GM23338 (cell line): ENCODE measurements at places on chromosomes 11 and 22.

DNA sequence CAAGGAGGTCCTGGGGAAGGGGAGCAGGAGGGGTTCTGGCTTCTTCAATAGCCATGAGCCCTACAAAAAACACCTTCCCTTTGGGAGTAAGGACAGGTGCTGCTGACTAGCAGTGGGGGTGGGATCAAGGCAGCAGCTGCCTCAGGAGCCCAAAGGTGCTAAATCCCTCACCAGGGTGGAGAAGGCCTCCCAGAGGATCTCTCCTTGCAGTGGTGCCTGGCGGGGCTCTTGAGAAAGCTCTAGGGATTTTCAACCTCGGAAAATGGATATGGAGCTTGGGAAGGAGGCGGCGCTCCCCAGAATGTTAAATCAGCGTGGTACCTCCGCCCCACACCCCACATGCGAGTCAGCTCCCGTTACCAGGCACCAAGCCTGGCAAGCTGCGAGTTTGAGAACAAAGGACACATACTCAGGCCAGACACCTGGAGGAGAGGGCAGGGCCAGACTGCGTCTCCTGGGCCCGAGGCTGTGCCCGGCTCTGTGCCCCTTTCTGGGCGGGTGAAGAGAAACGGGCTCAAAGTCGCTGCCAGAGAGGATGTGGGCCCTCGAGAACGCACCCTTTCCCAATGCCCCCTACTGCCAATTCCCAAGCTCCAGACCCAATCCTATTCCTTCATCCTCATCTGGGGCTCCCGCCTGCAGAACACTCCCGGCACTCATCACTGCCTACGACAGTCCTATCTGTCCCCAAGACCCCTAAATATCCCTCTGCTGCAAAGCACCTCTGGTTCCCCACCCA lies 139.0 kb downstream of the BRD1 start:
- DNase-seq: no peak

DNA sequence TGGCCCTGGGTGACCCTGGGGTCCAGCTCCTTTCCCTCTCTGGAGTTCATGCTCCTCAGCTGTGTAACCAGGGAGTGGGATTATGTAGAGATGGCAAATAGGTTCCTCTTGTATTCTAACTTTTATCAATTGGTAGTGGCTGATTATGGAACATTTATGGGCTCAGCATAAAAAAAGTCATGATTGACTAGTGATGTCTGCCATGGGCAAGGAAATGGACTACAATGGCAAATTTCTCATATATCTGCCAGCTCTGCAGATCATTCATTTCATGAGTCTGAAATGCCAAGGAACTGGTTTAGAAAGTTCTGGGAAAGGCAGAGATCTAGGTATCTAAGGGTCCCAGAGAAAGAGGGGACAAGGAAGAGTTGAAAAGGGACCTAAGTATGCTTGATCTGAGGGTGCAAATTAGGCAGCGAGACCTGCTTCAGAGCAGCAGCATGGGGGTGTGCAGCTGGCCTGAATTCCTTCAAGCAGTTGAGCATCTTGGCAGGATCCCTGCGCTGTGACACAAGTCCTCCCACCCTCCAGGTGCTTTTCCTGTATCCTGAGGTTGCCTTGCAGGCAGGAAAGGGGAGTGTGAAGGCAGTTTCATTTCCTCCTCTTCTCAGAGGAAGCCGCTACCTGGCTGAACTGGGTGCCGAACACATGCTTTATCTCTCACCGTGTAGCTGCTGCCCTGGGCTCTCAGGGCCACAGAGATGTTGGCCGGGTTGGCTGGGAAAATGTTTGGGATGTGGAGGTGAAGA lies 10.4 kb downstream of the SLC15A3 start:
- DNase-seq: no peak

DNA sequence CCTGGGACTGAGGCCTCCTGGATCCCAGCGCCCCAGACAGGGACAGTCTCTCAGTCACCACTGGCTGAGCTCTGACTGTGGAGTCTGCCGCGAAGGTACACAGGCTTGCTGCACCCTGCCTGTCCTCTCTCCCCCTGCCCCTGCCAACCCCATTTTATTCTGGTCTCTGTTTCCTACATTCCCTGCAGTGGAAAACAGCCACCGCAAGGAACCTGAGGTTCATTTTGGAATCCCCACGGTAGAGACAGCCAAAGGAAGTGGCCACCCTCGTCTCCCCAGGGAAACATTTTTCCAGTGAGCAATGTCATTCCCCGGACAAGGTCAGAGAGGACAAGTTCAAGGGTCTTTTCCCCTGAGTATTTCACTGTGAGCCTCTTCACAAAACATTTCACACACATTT lies 56.6 kb downstream of the FBXO7 start:
- DNase-seq: no peak

- DNase-seq: no peak
These were observed 2.2 kb downstream of the LMF2 start for GRCh38 chr22:50505276-50505775.

DNA sequence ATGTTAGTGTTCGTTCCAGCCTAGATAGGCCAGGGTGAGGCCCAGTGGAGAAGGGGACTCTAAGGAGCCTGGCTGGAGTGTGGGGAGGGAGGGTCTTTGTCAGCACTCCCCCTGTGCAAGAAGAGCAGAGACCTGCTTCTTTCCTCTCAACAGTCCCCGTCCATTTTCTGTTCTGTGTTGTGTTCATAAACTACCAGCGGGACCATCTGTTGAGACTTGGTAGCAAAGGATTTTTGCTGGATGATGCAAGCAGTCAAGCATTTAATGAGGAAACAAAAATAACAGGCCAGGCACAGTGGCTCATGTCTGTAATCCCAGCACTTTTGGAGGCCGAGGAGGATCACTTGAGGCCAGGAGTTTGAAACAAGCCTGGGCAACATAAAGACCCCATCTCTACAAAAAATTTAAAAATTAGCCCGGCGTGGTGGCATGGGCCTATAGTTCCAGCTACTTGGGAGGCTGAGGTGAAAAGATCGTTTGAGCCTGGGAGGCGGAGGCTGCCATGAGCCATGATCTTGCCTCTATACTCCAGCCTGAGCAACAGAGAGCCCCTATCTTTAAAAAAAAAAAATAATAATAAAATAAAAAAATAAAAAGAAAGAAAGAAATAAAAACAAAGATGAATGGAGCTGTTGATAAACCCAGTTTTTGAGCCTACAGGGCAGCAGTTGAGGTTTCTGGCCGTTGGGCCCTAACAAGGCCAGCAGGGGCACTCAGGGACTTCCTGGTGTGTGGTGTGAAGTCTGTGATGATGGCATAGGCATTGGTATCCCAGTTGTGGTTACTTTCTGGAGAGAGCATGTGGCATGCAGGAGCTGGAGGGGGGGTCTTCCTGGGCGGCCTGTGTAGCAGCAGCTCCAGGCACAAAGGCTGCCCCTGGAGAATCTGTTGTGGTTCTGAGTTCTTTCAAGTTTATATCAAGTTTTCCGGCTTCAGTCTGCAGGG lies 1.7 kb upstream of the TXNRD2 start:
- peak; percentile 49 for DNase-seq

- DNase-seq: no peak
These were observed 12.0 kb upstream of the NXPE1 start for GRCh38 chr11:114571712-114572111.

DNA sequence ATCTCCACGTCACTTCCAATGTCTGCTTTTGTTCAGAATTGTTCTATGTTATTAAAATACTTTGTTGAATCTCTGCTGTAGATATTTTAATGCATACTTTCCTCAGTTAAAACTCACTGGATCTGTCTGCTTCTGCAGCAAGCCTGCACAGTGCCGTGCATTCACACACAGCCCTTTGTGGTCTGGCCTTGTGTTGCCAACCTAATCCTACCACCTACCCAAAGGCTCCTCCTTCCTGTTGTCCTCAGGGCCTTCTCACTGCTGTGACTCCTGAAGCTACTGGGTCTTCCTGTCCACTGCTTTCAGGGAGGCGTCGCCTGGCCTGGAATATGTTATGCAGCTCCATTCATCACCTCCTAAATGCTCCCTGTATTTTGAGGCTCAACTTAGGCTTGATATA lies 67.0 kb downstream of the PPP6R3 start:
- DNase-seq: no peak

GRCh38 chr11:12235947-12236743 lies 125.8 kb downstream of the MICAL2 start:
- peak; percentile 73 for DNase-seq

- DNase-seq: no peak
These were observed 33.5 kb downstream of the THAP12 start for GRCh38 chr11:76347466-76347865.

DNA sequence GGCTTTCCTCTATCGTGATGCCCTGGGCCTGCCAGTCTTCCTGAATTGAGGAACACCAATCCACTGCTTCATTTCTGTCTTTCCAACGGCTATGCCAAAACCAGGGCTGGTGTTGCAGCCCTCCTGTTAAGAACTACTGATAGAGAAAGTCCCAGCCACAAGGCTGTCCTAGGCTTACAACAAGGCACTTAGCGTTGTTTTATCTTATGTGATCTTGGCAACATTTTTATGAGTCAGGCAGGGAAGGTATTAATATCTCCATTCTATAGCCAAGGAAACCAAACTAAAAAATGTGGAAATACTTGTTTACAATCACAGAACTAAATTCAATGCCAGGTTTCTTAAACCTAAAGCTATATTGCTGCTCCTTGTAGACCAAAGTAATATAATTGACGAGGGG lies 89.9 kb upstream of the AMOTL1 start:
- DNase-seq: no peak

- no peak for DNase-seq
These were observed 167.6 kb upstream of the MTMR2 start for GRCh38 chr11:96091476-96091875.

DNA sequence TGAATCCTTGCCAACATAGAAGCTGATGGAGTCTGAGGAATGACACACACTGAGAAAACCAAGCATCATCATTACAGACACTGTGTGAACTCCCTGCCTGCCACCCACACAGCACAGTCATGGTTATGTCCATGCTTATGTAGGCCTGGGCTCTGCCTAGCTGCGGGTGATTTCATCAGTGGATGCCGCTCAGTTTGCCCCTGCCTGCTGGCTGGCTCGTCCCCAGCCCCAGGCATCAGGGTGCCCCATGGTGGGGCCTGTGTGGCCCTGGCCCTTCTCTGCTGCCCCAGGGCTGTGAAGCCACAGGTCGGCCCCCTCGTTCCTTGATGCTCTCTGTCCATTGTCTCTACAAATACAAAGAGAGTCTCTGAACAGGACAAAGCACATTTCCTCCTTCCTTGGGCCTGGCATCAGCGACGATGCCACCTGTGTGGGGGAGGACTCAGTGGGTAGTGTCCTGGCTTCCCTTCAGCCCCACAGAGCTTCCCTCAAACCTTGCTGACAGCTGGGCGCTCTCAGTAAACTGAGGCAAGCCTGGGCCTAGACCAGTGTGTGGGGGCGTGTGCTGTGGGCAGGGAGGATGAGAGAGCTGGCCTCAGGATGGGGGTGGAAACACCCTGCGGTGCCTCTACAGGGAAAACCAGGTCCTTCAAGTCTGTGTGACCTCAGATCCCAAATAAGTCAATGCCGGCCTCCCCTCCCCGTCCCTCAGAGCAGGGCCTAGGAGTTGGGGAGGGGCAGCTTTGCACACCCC lies 20.0 kb upstream of the TUB start:
- no peak for DNase-seq

DNA sequence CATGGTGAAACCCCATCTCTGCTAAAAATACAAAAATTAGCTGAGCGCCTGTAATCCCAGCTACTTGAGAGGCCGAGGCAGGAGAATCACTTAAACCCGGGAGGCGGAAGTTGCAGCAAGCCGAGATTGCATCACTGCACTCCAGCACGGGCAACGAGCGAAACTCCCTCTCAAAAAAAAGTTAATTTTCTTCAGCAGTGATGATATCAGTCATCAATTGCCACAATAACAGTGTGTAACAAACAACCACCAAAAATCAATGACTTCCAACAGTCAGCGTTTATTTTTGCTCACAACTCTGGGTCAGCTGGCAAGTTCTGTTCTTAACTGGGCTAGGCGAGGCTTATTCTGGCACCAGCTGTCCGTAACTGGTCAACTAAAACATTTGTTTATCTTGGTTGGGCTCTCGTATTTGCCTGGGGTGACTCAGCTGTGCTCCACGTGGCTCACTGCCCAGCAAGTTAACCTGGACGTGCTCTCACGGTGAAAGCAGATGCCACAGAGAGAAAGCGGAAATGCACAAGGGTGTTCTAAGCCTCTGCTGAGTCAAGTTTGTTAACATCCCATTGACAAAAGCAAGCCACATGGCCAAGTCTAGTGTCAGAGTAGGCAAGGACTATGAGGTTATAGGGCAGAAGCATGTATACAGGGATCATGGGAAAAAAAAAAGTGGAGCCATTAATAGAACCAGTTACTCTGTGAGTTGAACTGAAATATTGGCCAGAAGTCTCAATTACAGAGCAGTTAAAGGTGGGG lies 52.1 kb downstream of the LHFPL7 start:
- peak; percentile 15 for DNase-seq
